Activated CD4-positive, alpha-beta T cell treated with anti-CD3 and anti-CD28 coated beads, Interleukin-2, amount 50 U/mL, for 16 hours (primary cell): ENCODE measurements at places on chromosomes 13 and 19.

DNA sequence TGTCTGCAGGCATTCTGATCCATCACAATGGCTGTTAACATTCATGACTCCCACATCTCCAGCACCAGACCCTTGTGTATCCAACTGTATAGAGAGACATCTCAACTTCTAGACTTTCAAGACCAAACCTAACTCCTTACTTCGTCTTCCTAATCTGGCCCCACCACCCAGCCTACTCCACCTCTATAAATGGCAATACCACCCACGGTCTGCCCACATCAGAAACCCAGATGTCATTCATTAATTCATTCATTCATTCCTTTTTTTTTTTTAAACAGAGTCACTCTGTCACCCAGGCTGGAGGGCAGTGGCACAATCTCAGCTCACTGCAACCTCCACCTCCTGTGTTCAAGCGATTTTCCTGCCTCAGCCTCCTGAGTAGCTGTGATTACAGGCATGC is 10.4 kb downstream of the GPR42 start:
- no peak for DNase-seq

DNA sequence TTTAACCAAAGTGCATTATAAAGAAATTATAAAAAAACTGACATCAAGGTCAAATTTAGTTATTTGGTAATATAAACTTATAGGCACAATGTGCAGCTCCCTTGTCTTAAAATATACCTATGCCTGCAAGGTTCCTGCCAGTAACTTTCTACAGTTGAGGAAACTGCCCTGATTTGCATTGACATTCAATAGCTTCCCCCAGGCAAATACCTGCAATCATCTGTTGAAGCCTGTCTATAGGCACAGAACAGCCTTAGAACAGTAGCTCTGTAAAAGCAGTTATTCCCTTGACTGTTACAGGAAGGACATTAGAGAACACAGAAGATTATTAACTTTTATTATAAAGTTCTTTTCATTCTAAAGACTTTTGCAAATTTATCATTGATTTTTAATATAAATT is 1239.5 kb downstream of the PCDH9 start:
- no peak for DNase-seq

DNA sequence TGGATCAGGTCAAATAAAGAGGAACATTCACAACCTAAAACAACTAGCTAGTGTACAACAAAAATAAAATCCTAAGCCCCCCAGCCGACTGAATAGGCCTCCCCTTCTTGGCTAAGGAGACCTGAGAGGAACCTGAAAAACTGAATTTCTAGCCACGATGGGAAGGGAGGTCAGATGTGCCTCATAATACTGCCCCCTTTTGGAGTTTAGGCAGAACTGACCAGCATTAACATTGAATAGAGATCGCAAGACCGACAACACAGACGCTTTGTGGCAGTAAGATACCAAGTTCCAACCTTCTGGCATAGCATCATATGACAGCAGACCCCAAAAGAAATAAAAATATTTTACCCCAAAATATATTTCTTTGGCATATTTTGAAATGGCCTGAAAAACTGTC is 15.9 kb downstream of the CBY2 start:
- DNase-seq = peak; percentile 30

DNA sequence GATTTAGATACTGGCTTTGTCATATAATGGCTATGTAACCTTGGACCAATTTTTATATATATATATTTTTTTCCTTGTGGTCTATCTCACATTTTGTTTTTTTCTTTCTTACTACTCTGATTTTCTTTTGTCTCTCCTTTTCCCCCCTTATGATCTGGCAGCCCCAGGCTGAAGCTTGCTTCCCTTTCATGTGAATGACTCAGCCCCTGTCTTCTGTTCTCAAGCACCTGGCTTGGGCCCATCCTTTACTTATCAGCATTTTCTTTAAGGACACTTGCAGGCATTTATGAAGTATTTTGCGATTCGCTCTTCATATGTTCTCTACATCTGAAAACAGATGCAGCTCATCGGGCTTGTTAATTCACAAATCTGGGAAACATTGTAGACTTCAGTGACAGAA is 163.6 kb downstream of the SPRY2 start:
- DNase-seq = no peak
